ENCODE measurements at places on chromosomes 12 and 14.

GRCh38 chr14:100313464-100314230 is 7.4 kb upstream of the SLC25A29 start:
- no peak for DNase-seq

GRCh38 chr12:102454808-102455760 is 25.3 kb downstream of the IGF1 start:
- no peak for DNase-seq

- DNase-seq, result no peak
Measured at GRCh38 chr12:9869307-9870161, at the start of gene CLEC2B. Gene CLEC2B, minus strand, starts transcription at chr12:9869354.

- DNase-seq, result no peak
Measured at GRCh38 chr12:110373425-110373824, 30.1 kb downstream of the ANAPC7 start.

Measured in H1 (cell line).